NCI-H2081 treated with DMSO at 0.1 percent for 48 hours (cell line): ENCODE measurements at places on chromosomes 3 and 15.
A peak's percentile ranks its signal among the peaks of the same experiment; 100 is the strongest.

DNA sequence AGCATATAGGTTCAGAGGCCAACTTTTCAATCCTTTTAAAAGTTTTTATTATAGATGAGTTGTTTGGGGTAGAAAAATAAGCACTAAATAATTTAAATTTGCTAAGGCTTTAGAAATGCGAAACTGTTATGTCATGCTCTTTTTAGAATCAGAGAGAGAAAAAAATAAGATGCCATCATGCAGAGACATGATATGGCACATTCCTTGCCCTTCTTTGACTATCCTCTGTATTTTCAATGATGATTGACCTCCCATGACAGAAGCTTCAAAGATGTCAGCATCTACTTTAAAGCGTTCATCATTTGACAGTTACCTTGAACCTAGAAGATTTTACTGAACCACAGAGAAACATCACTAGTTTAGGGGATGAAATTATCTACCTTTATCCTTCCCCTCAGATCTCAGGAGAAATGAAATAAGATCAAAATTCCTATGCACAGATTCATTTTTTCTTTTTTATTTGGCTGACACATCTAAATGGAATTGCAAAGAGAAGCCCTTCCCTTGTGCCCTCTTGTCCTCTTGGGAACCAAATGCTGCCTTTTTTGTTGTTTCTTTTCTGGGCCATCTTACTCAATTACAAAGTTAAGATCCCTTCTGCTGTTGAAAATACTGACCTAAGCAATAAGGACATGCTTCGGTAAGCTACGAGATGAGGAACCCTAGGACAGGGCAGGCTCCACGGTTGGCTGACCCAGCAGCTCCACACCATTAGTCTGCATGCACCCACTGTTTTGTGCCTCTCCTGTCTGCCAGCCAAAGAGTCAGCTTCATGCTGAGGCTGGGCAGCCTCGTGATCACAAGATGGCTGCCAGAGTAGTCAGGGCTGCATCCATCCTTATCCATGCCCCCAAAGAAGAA lies 289.7 kb upstream of the TPM1 start:
- DNase-seq: no peak

- DNase-seq: no peak
Measured at GRCh38 chr3:121836481-121836880, 1.5 kb downstream of the EAF2 start.

- no peak for DNase-seq
Measured at GRCh38 chr3:100506355-100506754, 13.9 kb downstream of the TMEM45A start.

DNA sequence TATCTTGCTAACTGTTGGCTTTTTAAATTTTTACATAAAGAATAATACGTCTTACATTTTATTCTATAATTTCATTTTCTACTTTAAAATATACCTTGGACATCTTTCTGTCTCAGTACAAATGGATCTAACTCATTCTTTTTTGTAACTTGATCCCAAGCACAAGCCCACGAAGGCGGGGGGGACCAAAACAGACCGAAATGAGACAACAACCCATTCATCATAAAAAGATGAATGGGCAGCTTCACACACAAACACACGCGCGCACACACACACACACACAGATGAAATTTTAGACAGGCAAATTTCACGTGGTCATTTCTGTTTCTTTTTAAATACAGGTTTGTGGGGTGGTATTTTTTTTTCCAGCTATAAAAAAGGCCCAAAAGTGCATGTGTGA lies 271.3 kb upstream of the TOPAZ1 start:
- DNase-seq: no peak

- DNase-seq: peak; percentile 50
Measured at GRCh38 chr15:42581272-42581730, 5.9 kb downstream of the STARD9 start.
